ENCODE measurements at places on chromosomes 2 and 18.
A peak's percentile ranks its signal among the peaks of the same experiment; 100 is the strongest.

- peak; percentile 92 for DNase-seq
Observed at GRCh38 chr2:205889114-205889513, 196.9 kb downstream of the INO80D start.

DNA sequence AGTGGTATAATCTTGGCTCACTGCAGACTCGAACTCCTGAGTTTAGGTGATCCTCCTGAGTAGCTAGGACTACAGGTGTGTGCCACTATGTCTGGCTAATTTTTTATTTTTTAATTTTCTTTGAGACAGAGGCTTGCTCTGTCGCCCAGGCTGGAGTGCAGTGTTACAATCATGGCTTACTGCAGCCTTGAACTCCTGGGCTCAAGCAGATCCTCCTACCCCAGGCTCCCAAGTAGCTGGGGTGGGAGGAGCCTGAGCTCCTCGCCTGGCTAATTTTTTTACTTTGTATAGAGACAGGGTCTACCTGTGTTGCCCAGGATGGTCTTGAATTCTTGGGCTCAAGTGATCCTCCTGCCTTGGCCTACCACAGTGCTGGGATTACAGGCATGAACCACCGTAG is 62.5 kb downstream of the BABAM2 start:
- no peak for DNase-seq

DNA sequence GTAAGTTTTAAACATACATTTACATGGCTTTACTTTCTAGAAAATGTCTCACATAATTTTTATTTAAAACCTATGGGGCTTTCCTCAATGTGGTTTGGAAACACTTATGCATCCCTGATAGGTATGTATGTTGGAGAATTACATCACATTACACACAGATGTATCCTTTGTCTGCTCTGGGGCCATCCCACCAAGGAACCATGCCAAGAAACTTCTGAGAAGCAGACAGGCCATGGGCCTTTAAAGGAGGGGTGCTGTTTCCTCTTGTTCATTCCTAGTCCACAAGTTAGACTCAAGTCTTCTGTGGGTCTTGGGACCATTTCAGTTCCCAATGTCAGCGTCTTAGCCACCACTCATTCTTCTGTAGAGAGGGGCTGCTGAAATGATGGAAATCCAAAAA is 162.0 kb upstream of the SETBP1 start:
- DNase-seq: no peak

DNA sequence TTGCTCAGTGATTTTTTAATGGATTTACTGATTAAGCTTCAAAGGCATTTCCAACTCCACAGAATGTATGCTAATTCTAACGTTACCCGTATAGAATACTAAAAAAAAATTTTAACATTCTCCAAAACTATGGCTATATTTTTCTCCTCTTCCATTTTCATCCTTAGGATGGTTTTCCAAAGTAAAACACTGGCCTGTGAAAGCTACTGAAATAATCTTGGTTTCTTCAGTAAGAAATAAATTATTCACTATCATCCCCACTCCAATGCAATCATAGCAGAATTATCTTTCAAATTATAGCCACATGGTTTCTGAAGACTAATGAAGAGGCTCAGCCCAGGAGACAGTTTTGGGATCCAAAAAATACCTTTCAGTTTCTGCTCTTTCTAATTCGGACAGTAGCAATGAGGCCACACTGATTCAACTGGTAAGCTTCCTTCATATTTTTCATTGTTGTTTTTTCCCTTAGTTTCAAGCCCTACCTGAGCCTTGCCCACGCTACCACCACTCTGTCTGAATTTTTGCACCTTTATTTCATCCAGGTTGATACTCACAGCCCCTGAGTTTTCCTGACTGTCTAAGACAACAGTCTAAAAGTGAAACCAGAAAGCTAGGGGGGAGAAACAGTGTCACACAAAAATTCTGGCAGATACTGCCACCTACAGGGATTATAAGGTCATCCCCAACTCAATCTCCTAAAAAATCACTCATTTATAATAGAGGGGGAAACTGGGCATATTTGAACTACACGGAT is 887.9 kb downstream of the NRXN1 start:
- peak; percentile 45 for DNase-seq

DNA sequence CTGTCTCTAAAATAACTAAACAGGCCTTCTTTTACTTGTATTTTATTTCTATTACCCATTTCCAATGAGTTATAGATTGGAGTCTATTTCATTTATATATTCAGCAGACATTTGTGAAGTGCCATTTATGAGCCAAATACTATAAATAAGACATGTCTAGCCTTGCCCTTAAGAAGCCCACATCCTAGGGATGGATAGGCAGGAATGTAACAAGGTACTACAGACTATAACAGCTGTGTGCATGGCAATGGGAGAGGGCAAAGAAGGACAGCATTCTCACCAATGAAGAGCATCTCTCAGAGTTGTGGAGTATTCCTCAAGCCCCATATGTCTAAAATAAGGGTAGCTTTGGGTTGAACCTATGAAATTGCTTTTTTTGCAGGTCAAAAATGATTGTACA is 161.9 kb upstream of the RASGRP3 start:
- no peak for DNase-seq

GRCh38 chr18:45554389-45554737 is 60.9 kb upstream of the SLC14A2 start:
- no peak for DNase-seq

- DNase-seq: no peak
Observed at GRCh38 chr2:136127356-136127755, 9.4 kb upstream of the CXCR4 start.

DNA sequence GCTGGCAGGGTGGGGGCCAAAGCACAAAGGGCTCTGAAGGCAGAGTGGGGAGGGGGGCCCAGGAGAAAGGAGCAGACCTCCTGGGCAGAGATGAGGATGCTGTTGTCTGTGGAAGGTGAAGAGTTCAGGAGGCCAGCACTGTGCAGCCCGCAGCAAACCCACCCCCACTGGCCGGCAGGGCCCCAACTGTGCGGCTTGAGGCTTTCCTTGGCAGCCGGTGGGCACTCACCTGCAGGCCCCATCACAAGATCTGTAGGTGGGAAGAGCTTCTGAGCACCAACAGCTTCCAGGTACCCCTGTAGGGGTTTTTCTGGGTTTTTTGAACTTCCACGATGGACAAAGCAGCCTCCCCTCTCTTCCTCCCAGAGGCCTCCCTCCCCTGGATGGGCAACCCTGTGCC is 72.9 kb downstream of the NDUFA10 start:
- DNase-seq: no peak

- DNase-seq: peak; percentile 65
Observed at GRCh38 chr2:225735844-225736243, 336.3 kb downstream of the NYAP2 start.

DNA sequence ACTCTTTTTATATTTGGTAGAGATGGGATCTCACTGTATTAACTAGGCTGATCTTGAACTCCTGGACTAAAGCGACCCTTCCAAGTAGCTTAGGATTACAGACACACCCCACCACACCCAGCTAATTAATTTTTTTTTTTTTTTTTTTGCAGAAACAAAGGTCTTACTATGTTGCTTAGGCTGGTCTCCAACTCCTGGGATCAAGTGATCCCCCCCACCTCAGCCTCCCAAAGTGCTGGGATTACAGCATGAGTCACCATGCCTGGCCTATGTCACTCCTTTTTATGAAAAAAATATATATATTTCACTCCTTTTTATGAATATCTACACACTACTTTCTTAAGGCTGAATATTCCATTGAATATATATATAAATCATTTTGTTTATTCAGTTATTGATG is 162.8 kb downstream of the MGAT5 start:
- DNase-seq: no peak

All from RWPE1 (cell line).